Stimulated activated CD4-positive, alpha-beta T cell treated with anti-CD3 and anti-CD28 coated beads, TNF-alpha, amount 100 ng/mL, for 24 hours (primary cell): ENCODE measurements at places on chromosomes 2 and 18.

DNA sequence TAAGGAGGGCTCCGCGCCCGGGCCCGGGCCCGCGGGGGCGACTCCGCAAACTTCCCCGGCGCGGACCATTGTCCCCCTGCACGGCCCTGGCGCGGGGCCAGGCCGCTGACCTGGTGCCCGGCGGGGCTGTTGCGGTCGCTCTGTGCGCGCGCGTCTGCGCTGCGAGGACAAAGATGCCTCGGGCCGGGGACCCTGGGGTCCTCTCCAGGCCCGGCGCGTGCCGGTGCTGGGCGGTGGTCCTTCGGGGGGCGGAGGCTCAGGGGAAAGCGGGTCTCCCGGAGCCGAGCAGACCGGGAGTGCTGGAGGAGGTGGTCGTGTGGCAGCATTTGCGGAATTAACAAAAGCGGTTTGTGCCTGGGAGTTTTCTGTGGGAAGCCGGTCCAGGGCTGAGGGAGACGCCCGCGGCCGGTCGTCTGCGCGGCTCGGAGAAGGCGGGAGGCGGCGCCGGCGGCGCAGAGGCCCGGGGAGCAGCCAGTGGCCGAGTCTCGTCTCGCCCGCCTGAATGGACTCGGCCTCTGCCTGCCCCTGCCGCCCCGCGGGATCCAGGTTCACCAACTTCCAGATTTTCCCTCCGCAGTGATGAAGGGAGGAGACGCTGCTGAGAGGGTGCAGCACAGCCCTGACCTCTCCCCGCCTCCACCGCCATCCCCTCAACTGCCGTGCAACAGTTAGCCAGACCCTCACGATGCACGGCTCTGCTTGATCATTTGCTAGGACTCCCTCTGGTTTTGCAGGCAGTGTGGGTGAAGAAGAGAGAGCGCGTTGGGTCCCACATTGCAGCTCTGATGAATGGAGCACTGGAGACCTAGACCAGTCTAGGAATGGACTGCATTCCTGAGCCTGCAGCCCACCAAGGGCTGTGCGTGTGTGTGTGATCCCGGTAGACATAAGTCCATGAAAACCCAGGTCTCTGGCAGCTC lies 705 bp downstream of the EFR3B start:
- DNase-seq = no peak

- DNase-seq = no peak
These were observed 2.4 kb upstream of the PDE11A start for GRCh38 chr2:178075006-178075326.

DNA sequence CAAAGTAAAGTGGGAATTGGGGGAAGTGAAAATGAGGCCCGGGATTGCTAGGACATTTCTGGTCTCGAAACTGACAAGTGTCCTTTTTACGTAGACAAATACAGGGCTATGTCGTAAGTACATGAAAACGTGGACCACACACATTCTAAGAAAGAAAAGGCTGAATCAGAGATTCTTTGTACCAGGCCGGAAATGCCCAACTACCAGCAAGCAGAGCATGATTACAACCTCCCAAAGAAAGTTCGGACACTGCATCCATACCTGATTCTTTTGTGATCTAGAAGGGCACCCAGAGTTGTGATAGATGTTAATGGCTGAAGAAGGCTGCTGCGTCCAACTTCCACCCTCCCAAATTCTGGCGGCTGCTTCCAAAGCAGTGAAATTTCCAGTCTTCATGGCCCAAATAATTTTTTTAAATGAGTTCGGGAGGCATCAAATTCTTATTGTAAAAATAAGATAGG lies 1.7 kb downstream of the RBMS1 start:
- DNase-seq = no peak

GRCh38 chr18:63025251-63026090 lies 294.1 kb downstream of the BCL2 start:
- no peak for DNase-seq

GRCh38 chr2:30869988-30870387 lies 62.7 kb upstream of the CAPN13 start:
- DNase-seq = no peak

- DNase-seq = no peak
These were observed 79.1 kb downstream of the NCKAP5 start for GRCh38 chr2:133489146-133489545.

GRCh38 chr2:218878926-218879761 lies 1.5 kb upstream of the WNT10A start:
- DNase-seq = no peak

GRCh38 chr2:64697297-64698176 lies 43.8 kb upstream of the SERTAD2 start:
- no peak for DNase-seq

GRCh38 chr2:74880054-74880728 lies 46.3 kb downstream of the HK2 start:
- no peak for DNase-seq

GRCh38 chr2:168718622-168719021 lies 83.8 kb upstream of the NOSTRIN start:
- no peak for DNase-seq

GRCh38 chr2:200136655-200137054 lies 169.8 kb upstream of the SPATS2L start:
- DNase-seq = no peak

DNA sequence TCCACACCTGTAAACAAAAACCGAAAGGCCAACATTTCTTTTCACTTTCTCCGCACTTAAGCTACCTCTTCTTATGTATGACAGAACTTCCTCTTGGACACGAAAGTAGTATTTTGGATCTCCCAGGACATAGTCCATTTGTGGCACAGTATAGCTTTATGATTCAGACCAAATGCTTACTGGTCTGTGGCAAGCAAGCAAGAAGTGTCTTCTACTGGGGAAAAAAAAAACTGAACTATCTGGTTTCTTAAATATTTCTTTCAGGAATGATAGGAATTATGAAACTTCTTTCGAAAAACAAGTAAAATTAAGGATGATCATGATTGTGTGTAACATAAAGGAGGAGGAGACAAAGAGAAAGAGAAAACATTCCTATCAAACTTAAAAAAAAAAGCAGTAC lies 33.6 kb downstream of the SRBD1 start:
- DNase-seq = no peak

DNA sequence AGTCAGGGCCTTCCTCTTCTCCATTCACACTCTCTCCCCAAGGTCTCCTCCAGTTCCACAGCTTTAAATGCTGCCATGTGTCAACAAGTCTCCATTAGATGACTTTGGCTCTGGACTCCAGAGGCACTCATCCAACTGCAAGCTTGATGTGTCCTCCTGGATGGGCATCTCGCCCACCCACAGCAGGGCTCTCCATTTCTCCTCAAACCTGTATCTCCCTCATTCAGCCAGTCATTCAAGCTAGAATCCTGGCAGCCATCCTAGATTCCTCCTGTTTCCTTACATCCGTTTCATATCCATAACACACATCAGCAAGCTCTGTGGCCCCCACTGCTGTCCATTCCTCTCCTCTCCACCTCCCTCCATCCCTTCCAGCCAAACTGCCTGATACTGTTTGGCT lies 88.4 kb upstream of the AFF3 start:
- DNase-seq = no peak

- no peak for DNase-seq
These were observed 349.0 kb upstream of the PKDCC start for GRCh38 chr2:41698678-41699422.

DNA sequence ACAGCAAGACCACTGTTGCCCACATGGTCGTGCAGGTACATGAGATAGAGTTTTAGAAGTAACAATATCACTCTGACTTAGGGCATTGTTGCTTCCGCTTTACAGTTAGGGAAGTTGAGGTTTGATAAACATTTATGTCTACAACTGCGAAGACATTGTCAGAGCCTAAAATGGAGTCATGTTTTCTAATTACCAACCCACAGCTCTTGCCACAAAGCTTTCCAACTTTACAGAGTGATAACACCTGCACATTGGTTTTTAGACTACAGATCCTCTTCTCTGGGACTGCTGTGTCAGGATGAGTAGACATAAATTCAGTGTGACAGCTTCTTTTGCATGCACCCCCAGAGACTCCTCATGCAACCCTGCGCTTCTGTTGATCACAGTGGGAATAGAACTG lies 119.0 kb downstream of the FEZ2 start:
- no peak for DNase-seq

- no peak for DNase-seq
These were observed 44.3 kb upstream of the AGAP1 start for GRCh38 chr2:235449568-235449967.

DNA sequence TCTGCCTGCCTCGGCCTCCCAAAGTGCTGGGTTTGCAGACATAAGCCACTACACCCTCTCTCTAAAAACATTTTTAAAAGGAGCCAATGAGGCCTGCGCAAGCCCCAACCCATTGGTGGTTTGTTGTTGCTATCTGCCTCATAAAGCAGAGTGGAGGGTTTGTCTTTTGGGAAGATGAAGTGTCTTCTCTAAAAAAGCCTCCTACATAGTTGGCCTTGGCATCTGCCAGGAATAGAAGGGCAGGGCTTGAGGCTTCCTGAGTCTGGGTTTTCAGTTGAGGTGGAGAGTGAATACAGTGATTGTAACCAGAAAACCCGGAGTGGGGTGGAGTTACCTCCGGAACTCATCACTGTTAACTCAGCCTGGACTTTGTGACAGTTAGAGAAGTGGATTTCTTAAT lies 5.9 kb upstream of the STARD7 start:
- DNase-seq = no peak

GRCh38 chr18:9453283-9453682 lies 22.0 kb upstream of the RALBP1 start:
- DNase-seq = no peak

DNA sequence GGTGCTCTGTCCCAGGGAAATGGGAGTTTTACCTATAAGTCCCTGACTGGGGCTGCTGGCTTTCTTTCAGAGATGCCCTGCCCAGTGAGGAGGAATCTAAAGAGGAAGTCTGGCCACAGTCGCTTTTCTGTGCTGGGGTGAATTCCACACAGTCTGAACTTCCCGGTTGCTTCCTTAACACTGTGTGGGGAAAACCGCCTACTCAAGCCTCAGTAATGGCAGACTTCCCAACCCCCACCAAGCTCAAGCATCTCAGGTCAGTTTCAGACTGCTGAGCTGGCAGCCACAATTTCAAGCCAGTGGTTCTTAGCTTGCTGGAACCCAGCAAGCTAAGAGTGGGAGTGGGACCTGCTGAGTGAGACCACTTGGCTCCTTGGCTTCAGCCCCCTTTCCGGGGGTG lies 54.9 kb downstream of the NUP35 start:
- DNase-seq = no peak

DNA sequence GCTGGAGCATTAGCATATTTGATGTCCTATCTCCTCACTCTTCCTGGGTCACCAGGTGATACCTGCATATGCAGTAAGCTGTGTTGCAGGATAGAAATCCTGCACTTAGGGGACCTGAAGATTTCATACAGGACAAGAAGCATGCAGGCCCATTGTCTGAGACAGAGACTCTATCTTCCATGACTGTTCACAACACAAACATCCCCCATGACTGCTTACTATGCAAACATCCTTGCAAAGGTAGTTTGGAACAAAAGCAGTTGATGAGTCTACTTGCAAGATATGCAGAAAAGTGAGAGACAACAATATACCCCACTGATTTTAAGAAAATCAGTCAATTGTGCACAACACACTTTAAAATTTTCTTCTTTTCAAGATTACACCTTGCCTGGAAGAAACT lies 108.6 kb upstream of the ZEB2 start:
- no peak for DNase-seq

- DNase-seq = no peak
These were observed 805 bp downstream of the LIMS2 start for GRCh38 chr2:127674241-127675209.

GRCh38 chr2:48712151-48712550 lies 43.4 kb downstream of the LHCGR start:
- no peak for DNase-seq

GRCh38 chr2:55235724-55236538 lies 3.4 kb downstream of the RPS27A start:
- DNase-seq = no peak

GRCh38 chr2:31176742-31177141 lies 38.5 kb upstream of the GALNT14 start:
- no peak for DNase-seq

GRCh38 chr2:108220191-108220590 lies 19.6 kb upstream of the SULT1C3 start:
- no peak for DNase-seq

GRCh38 chr2:53793261-53793660 lies 6.4 kb downstream of the ERLEC1 start:
- no peak for DNase-seq

- no peak for DNase-seq
These were observed 248.0 kb downstream of the TMEM182 start for GRCh38 chr2:103009871-103010270.

GRCh38 chr2:3585261-3586109 lies 9.4 kb upstream of the COLEC11 start:
- DNase-seq = no peak

- DNase-seq = no peak
These were observed 34.7 kb upstream of the ALPP start for GRCh38 chr2:232343821-232344220.

DNA sequence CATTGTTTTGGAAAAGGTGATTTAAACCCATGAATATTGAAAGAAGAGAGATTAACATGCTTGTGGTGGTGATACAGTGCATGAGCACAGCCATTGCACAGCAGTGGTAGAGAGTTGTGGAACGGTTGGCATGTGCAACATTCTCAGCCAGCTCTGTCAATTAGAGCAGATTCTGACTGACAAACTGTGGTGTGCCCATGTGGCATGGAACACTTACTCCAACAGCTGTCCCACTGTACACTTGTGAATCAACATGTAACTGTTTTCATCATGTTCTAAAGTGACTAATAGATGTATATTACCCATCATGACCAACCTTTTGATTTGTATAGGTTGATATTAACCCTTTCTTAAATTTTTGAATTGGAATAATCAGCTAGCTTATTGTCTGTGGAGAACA lies 55.6 kb downstream of the PKP4 start:
- no peak for DNase-seq

DNA sequence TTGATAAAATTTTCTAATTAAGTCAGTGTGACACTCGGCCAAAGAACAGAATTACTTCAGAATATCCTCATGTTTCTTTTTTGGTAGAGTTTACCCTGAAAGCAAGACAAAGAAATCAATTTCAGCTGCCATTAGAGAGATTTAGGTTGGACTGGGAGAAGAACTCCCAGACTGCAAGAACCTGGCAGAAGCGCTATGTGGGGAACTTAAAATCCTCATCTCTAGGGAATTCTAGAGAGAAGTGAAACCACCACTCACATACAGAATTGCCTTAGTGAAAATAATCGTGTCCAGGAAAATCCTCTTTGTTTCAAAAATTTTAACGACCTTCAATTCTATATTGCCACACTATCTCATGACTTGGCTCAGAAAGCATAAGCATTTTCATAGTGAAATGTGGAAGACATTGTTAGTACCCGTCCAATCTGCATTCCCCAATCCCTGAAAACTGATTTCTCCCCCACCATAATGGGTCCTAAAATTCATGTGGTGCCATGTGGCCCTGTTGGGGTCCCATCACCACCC lies 297.3 kb upstream of the MEIS1 start:
- no peak for DNase-seq

- DNase-seq = no peak
These were observed 533.6 kb downstream of the RNF144A start for GRCh38 chr2:7450833-7451190.

- no peak for DNase-seq
These were observed 524.9 kb downstream of the LRRTM4 start for GRCh38 chr2:76997296-76997695.
